ENCODE measurements at places on chromosomes 6 and 20.

GRCh38 chr6:52210227-52210626 lies 24.1 kb downstream of the IL17A start:
- DNase-seq = no peak

DNA sequence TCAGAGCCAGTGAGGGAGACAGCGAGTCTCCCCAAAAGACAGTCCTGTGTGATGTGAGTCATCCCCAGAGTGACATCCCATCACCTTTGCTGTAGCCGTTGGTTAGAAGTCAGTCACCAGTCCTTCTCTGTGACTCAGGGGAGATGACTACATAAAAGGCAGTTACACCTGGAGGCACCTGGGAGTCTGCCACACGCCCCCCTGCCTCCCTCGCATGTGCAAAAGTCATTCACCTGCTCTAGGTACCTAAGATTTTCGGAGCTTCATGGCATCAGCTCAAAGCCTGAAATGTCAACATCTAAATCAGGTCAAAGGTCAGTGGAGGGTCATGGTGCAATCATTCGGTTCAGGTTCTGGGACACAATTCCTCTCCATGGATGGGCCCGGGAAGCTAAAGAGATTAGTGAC lies 50.3 kb downstream of the PRR18 start:
- DNase-seq = no peak

DNA sequence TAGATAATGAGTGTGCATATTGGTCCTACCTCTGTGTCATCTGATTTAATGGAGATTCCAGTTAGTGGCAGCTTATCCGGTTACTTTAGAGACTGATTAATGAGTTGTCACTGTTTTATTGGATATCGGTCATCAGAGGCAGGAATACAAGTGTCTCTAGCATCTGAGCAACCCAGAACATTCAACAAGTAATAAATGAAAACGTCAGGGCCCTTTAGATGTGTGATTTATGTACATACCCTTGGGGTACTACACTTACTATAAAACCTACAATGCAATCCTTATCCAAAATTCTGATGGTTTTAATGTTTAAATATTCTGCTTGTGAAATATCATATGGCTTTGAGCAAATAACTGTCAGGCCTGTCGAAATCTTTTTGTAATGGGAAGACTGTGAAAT lies 1117.9 kb upstream of the FLRT3 start:
- no peak for DNase-seq

- no peak for DNase-seq
Measured at GRCh38 chr6:72856801-72857200, 234.9 kb downstream of the KCNQ5 start.

GRCh38 chr20:460707-461106 lies 1.6 kb downstream of the TBC1D20 start:
- DNase-seq = peak; percentile 25

DNA sequence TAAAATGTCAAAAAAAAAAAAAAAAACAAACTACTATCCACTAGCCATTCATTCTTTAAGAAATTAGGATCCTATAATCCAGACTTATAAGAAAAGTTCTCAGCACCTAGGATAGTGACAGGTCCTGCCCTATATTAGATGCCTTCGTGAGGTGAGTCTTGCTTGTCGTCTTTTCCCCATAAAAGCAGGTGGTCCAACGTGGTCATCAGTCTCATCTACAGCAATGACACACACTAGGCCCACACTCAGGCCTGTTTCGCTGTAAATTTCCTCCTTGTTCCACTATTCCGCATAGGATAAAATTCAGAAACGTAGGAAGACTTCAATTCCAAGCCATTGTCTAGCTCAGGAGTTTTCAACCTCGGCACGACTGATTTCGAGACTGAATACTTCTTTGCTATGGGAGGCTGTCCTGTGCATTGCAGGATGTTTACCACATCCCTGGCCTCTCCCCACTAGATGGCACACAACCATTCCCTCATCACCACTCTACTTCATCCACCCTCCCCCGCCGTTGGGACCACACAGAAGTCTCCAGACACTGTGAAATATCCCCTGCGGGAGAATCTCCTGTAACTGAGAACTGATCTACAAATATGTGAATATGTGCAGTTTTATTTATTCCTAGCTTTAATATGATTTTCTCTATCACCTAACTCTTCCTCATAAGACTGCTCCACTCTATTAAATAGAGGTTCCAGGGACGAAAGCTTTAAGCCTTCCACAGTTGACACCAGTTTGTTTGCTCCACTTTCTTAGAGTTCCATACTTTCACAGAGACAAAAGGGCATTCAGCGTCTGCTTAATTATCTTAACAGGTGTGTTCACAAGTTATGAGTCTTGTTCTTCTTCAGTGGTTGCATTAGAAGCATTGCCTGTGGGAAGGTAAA lies 346.3 kb downstream of the BMP2 start:
- peak; percentile 79 for DNase-seq

DNA sequence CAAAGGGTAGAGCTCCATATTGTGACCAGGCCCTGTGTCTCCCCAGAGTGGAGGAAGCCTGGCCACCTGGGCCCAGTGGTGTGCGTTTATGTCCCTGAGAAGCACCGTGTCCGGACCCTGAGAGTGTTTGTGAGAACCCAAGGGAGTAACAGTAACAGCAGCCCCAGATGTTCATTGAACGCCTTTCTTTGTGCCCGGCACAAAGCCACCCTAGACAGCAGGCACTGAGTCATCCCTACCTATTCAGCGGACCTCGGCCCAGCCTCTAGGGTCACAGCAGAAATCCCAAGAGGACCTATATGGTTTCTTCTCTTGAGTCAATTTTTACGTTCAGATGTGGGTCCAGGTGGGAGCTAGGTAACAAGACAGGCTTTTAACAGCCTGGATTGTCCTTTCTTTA lies 24.5 kb downstream of the BCAS4 start:
- DNase-seq = no peak

DNA sequence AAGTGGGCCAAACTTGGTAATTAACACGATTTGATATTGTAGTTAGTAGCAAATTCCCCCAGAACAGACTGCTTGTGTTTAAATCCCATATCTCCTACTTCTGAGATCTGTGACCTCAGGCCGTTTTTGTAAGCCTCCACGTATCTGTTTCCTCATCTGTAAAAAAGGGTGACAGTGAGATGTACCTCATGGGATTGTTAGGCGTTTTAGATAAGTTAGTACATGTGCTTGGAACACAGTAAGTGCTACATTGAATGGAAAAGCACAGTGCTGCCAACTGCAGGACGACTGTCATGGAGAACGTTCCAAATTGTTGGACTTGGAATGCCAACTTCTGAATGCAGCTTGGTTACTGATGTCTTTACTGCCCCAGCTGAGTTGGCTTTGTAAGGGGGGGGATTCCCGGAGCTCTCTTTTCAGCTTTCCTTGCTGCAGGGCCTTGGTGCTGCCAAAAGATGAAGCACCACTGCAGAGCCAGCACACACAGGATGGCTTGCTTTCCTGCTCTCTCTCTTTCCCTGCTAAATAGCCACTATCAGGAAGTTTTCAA lies 108.6 kb downstream of the OPN5 start:
- DNase-seq = no peak

DNA sequence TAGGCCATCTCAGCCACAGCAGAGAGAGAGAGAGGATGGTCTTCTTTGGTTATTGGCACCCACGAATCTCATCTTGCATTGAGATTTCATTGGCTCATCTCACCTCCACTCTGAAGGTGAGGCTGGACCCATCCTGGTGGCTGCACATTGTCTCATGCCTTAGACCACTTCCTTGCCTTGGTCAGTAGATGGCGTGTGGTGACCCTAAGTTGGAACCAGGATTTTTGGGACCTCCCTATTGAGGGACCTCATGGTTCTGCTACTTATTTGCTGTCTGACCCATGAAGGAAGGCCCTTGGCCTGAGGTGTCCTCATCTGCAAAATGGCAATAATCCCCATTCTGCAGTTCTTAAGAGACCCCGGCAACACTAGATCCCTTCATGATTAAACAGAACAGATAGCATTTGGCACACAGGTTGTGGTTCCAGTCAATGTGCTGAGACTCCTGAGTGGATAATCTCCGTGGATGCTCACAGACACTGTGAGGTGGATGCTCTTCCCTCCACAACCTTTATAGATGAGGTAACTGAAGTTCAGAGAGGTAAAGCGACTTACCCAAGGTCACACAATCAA lies 21.5 kb upstream of the AAR2 start:
- DNase-seq = peak; percentile 62

GRCh38 chr20:36493051-36493800 lies 48.1 kb upstream of the MYL9 start:
- no peak for DNase-seq

GRCh38 chr6:138371720-138372119 lies 6.0 kb upstream of the SMIM28 start:
- DNase-seq = peak; percentile 42

- no peak for DNase-seq
Measured at GRCh38 chr6:43679057-43679456, 8.5 kb downstream of the MRPS18A start.

DNA sequence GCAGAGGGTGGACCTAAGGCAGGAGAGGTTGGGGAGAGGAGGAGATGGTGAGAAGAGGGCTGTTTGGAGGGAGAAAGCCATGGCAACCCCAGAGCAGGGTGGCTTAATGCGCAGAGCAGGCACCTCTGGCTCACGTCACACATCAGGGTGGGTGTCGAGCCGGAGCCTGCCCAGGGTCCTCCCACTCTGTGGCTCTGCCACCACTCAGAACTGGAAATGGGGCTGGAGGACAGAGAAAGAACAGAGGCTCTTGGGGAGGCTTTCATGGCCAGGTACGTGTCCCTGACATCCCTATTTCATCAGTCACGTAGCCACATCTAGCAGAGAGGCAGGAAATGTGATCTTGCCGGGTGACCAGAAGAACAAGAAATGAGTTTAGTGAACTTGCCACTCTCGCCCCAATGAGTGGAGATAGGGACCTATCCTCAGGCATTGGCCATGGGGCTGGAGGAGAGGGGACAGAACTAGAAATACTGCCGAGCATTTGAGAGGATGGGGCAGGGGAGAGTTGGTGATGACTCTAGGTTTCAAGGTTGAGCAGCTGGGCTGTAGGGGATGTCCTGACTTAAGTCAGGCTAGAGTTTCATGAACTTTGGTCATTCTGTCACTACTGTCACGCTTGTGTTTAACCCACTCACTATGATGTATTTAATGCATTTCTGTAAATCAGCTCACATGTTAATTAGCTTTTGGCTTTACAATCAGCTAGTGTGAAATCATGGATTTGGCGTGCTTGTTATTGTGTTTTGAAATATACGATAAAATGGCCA lies 52.7 kb downstream of the CDH26 start:
- DNase-seq = no peak

GRCh38 chr6:41638935-41639808 lies 904 bp downstream of the MDFI start:
- DNase-seq = peak; percentile 84

DNA sequence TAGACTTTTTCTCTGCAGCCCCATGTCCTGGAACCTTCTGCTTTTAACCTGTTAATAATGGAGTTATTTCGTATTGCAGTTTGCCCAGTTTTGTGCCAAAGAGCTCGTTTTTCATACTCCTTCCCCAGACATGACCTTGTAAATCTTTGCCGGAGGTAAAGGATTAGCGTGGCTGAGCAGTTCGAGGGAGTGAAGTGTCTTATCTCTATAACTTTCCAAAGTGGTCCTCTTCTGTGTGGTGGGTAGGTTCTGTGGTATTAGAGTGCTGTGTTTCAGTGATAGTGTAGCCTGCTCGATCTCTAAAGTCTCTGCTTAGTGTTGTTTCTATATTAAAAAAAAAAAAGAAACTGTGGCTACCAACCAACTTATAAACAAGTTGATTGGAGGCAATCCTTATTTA lies 67.5 kb downstream of the FARS2 start:
- no peak for DNase-seq

DNA sequence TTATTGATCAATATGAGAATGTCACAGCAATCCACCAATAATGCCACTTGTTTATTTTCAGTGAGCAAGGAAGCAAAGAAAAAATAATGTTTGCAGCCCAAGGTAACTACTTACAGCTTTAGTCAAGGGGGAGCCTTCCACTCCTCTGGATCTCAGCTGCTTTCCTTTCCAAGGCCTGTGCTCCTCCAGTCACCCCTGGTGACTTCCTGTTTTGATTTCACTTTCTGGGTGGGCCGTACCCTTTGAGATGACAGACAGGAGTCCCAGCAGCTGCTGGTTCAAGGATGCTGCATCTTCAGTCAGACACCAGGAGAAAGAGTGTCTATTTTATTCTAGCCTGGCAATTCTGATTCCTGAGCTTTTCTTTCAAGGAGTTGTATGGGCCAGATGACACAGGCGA lies 5.6 kb upstream of the VNN2 start:
- no peak for DNase-seq

DNA sequence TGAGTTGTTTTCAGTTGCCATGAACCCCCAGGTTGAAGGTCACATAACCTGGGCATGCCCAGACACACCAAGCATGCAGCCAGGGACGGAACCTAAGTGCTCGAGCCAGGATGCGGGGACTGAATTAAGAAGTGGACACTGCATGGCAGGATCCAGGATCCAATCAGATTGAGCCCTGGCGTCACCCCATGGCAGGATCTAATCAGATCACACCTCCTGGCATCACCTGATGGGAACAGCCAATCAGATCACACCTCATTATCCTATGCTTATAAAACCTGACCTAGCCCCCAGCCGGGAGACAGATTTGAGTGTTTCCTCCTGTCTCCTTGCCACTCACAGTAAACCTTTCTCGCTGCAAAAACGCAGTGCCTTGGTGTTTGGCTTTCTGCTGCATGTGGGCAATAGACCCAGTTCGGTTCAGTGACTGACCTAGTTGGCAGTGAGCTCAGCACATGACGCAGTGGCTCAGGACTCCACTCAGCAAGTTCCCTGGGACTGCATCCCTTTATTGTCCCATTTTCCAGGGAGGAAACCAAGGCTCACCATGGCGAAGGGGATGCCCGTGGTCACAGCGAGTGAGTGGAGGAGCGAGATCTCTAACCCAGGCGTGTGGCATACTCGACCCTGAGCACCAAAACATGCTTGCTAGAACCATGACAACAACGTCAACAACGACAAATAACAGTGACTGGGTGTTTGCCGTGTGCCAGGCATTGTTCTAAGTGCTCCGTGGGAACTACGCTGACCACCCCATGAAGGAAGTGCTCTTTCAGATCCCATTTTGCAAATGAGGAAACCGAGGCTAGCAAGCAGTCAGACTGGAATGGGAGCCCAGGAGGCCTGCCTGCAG lies 66.3 kb downstream of the RBM38 start:
- no peak for DNase-seq

- DNase-seq = no peak
Measured at GRCh38 chr20:54843865-54844264, 368.5 kb downstream of the DOK5 start.

- peak; percentile 40 for DNase-seq
Measured at GRCh38 chr6:64294034-64294433, 658.4 kb downstream of the PHF3 start.

GRCh38 chr20:51461306-51461705 lies 81.2 kb downstream of the NFATC2 start:
- DNase-seq = no peak

DNA sequence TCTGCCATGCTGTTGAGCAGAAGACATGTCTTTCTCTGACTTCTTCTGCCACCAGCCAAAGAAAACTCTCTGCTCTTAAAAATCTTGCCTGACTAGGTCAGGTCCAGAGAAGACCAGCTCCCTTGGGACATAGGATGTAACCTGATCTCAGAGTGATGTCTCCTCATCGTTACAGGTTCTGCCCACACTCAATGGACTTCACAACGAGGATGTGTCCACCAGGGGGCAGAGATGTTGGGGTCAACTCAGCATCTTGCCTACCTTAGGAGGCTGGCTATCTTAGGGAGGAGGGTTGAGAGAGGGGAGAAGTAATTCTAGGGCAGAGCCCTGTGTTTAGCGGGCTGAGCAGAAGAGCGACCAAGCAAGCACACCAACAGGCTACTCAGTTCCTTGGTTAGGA lies 207.6 kb upstream of the CDH4 start:
- no peak for DNase-seq

Measured in choroid plexus epithelial cell (primary cell).